H1 (cell line): ENCODE measurements at places on chromosomes 16 and 17.

DNA sequence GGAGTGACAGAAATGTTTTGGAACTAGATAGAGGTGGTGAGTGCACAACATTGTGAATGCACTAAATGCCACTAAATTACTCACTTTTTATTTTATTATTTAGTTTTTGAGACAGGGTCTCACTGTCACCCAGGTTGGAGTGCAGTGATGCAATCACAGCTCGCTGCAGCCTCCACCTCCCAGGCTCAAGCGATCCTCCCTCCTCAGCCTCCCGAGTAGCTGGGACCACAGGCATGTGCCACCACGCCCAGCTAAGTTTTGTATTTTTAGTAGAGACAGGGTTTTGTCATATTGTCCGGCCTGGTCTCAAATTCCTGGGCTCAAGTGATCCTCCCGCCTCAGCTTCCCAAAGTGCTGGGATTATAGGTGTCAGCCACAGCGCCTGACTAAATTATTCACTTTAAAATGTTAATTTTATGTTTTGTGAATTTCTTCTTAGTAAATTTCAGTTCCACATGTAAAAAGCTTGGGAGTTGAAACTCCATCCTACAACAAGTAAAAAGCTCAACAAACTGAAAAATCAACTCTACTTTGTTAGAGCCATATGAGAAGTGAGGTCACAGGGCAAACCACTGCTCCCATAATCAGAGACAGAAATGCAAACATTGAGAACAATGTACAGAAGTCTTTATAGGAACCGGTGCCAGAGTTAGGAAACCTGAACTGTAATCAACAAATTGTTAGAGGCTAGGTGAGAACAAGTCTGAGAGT lies 13.8 kb upstream of the SLC5A10 start:
- H3K27ac ChIP-seq, result no peak overlapping the region
- H3K4me1 ChIP-seq, result no peaks in the 10 kb centered on the region
- H3K36me3 ChIP-seq, result no peaks in the 10 kb centered on the region

- H3K4me1 ChIP-seq, result 0 out of 2 replicates have a peak, but pooled peaks cover 3% of the 10 kb centered on the region
- H3K4me3 ChIP-seq, result no peak overlapping the region
- no peak overlapping the region for H3K27ac ChIP-seq
- no peaks in the 10 kb centered on the region for H3K36me3 ChIP-seq
Observed at GRCh38 chr17:48790607-48791127, 26.4 kb downstream of the TTLL6 start.

DNA sequence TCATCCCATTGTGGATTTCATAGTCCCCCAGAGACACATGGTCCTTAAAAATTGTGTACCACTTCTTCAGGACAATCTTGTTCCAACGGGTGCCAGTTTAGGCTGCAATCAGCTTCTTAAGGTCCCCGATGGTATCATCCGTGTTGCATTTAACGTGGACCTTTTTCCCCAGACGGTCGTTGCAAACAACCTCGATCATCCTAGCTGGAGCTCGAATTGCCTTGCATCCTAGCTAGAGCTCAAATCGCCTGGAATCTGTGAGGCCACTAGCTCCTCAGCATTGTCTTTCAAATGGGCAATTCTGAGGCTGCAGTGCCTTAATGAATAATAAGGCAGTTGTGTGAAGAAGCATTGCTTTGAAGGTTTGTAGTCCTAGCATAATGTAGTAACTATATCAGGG lies 37.7 kb upstream of the RHBDL3 start:
- H3K36me3 ChIP-seq, result no peaks in the 10 kb centered on the region
- H3K4me3 ChIP-seq, result no peak overlapping the region; the same call in 1 of the 2 replicates
- no peaks in the 10 kb centered on the region; the same call in 1 of the 2 replicates for H3K4me1 ChIP-seq

DNA sequence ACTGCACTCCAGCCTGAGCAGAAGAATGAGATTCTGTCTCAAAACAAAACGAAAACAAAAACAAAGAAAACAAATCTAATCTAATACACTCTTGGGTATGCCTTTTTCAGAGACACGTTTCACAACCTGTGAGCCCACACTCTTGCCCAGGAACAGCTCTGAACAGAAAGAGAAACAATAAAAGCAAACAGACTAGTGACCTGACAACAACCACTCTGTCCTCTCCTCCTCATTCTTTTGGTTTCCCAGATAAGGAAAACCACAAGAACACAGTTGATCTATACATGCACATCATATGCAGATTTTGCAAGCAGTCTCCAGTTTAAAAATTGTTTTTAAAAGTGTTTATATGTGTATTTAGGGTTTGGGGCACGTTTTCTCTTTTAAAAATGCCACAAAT lies 1.3 kb downstream of the MKS1 start:
- H3K27ac ChIP-seq, result no peak overlapping the region
- no peak for DNase-seq
- H3K27me3 ChIP-seq, result no peaks in the 10 kb centered on the region
- H3K36me3 ChIP-seq, result peaks cover 4% of the 10 kb centered on the region; the same call in 1 of the 2 replicates
- H3K4me1 ChIP-seq, result no peaks in the 10 kb centered on the region

- no peaks in the 10 kb centered on the region for H3K4me1 ChIP-seq
- H3K4me3 ChIP-seq, result no peak overlapping the region
- H3K27me3 ChIP-seq, result no peaks in the 10 kb centered on the region
- no peak overlapping the region for H3K27ac ChIP-seq
- peak; percentile 20 for DNase-seq
- no peaks in the 10 kb centered on the region for H3K36me3 ChIP-seq
Observed at GRCh38 chr17:30552994-30553566, 75.9 kb downstream of the GOSR1 start.

- H3K27me3 ChIP-seq, result no peaks in the 10 kb centered on the region
- H3K27ac ChIP-seq, result no peak overlapping the region
- no peak overlapping the region for H3K4me3 ChIP-seq
- DNase-seq, result no peak
- no peaks in the 10 kb centered on the region for H3K36me3 ChIP-seq
- H3K4me1 ChIP-seq, result no peaks in the 10 kb centered on the region
Observed at GRCh38 chr17:17391668-17392370, 85.0 kb upstream of the MED9 start.

GRCh38 chr17:28744104-28744971 lies 527 bp downstream of the TRAF4 start:
- no peaks in the 10 kb centered on the region for H3K27me3 ChIP-seq
- peaks cover 23% of the 10 kb centered on the region for H3K4me1 ChIP-seq
- peak; percentile 91 for DNase-seq
- peak overlapping the region; percentile 99 for H3K27ac ChIP-seq
- peaks cover 22% of the 10 kb centered on the region for H3K36me3 ChIP-seq

DNA sequence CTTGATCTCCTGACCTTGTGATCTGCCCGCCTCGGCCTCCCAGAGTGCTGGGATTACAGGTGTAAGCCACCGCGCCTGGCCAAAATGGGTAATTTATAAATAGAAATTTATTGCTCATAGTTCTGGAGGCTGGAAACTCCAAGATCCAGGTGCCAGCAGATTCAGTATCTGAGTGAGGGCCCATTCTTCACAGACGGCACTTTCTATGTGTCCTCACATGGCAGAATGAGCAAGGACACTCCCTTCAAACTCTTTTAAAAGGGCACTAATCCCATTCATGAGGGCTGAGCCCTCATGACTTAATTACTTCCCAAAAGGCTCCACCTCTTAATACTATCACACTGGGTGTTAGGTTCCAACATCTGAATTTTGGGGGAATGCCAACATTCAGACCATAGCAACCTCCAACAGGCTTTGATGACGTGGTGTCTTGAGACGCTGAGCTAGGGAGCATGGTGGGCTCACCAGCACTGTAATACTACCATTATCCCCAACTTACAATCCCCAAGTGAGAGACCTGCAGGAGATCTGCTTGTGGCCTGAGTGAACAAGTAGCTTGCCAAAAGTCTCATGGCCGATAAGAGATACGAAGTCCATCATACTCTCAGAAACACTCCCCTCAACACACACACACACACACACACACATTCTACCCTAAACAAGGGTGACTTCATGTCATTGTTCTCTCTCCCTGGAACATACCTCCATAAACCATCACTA lies 8.5 kb downstream of the CMTM4 start:
- H3K36me3 ChIP-seq, result no peaks in the 10 kb centered on the region
- no peak for DNase-seq
- H3K27ac ChIP-seq, result no peak overlapping the region
- no peaks in the 10 kb centered on the region; the same call in 1 of the 2 replicates for H3K4me1 ChIP-seq

DNA sequence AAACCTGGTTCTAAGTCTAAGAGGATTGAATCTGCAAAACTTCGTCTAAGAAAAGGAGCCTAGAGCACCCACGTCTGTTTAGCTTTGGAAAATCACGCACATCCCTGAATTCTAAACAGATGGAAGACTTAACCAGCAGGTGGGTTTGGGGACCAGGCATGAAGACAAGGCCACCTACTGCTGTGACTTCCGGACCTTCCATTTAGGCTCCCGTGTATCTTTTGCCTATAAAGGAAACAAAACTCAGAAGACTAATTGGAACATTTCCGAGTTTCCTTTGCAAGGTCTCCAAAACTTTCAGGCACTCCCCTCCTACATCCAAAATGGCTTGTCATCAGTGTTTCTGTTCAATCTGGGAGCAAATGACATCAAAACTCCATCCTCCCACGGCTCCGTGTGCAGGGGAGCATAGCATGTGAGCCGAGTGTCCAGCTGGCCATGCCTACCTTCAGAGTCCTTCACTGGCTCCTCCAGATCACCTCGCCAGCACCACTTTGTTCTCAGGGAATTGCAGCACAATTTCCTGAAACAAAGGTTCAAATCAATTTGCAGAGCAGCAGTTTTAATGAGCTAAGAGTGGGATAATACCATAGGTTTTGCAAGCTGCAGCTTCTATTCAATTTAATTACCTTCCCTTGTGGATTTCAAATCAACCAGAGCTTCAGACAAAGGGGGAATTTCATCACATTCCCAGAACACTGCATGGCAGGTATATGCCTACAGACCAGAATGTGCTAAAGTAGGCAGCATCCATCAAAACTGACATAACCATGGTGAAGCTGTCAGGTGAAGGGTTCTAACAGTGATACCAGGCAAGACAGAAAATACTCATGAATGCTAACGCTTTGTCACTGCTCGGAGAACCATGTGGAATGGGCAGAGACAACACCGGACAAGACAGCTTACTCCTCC lies 23.5 kb downstream of the CACNG1 start:
- H3K4me3 ChIP-seq, result no peak overlapping the region
- H3K27ac ChIP-seq, result no peak overlapping the region
- H3K36me3 ChIP-seq, result no peaks in the 10 kb centered on the region
- DNase-seq, result no peak
- no peaks in the 10 kb centered on the region for H3K27me3 ChIP-seq

GRCh38 chr17:6903326-6903900 lies 71.9 kb upstream of the TEKT1 start:
- no peaks in the 10 kb centered on the region for H3K36me3 ChIP-seq
- H3K27me3 ChIP-seq, result no peaks in the 10 kb centered on the region
- H3K27ac ChIP-seq, result no peak overlapping the region
- no peak overlapping the region for H3K4me3 ChIP-seq

GRCh38 chr17:35866341-35866950 lies 2.2 kb downstream of the HEATR9 start:
- no peaks in the 10 kb centered on the region for H3K4me1 ChIP-seq
- no peak overlapping the region for H3K27ac ChIP-seq
- no peak for DNase-seq
- no peaks in the 10 kb centered on the region for H3K36me3 ChIP-seq
- no peak overlapping the region for H3K4me3 ChIP-seq
- no peaks in the 10 kb centered on the region for H3K27me3 ChIP-seq

GRCh38 chr16:66851166-66851964 lies 7.2 kb downstream of the CA7 start:
- no peak for DNase-seq
- H3K4me3 ChIP-seq, result no peak overlapping the region
- no peaks in the 10 kb centered on the region for H3K36me3 ChIP-seq
- no peak overlapping the region for H3K27ac ChIP-seq

- DNase-seq, result no peak
- H3K27ac ChIP-seq, result no peak overlapping the region
- H3K4me1 ChIP-seq, result peaks cover 5% of the 10 kb centered on the region; the same call in 1 of the 2 replicates
- no peak overlapping the region for H3K4me3 ChIP-seq
Observed at GRCh38 chr17:75849279-75849646, 5.1 kb upstream of the UNC13D start.

DNA sequence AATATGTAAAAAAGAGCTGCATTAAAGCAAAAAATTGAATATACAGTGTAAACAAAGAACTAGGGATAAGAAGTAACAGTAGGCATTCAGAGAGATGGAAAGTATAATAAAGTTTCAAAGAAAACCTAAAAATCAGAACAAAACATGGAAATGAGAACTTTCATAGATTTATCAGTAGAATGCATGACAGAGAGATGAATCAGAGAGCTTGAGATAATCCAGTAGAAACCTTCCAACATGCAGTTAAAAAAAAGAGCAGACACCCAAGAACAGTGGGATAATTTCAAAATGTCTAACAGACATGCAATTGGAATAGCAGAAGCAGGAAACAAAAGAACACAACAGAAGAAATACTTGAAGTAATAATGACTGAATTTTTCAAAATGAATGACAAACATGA lies 1384.2 kb downstream of the CDH11 start:
- DNase-seq, result no peak
- no peaks in the 10 kb centered on the region for H3K4me1 ChIP-seq
- no peaks in the 10 kb centered on the region for H3K36me3 ChIP-seq
- H3K27ac ChIP-seq, result no peak overlapping the region
- H3K4me3 ChIP-seq, result no peak overlapping the region
- no peaks in the 10 kb centered on the region for H3K27me3 ChIP-seq

GRCh38 chr16:85528528-85529387 lies 84.4 kb upstream of the GSE1 start:
- no peak overlapping the region for H3K4me3 ChIP-seq
- H3K27me3 ChIP-seq, result no peaks in the 10 kb centered on the region
- DNase-seq, result no peak
- H3K4me1 ChIP-seq, result peaks cover 3% of the 10 kb centered on the region
- H3K27ac ChIP-seq, result no peak overlapping the region

DNA sequence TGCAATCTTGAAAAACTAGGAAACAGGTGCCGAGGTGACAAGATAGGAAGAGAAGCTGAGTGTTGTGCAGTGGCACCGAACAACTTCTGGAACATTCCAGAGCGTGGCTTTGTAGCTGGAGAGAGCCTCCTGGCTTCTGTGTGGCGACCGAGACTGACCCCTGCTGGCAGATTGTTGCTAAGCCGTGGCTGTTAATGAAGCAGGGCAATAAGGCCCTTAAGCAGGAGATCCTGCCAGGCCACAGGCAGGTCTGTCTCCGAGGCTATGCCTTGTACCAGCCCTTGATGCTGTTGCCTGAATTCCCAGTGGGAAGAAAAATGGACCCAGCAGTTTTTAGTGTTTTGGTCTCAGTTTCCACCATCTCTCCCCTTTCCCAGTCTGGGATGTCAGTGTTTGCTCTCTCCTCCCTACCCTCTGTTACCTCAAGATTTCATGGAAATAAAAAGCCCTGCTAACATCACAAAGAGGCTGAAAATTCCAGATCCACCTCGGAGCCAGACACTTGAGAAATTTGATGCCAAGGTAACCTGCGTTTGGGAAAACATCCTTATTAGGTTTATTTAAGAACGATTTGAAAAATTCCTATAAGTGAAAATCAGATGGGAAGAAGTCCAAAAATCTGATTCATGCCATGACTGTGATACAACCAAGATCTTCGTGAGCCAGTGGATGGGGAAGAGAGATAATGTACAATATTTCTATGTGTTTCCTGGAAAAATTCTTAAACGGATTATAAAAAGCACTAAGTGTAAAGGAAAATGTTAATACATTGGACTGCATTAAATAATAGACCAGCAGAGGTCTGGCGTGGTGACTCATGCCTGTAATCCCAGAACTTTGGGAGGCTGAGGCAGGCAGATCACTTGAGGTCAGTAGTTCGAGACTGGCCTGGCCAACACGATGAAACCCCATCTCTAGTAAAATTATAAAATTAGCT lies 265.1 kb downstream of the PRKCA start:
- peak; percentile 75 for DNase-seq
- no peaks in the 10 kb centered on the region for H3K36me3 ChIP-seq
- no peak overlapping the region for H3K27ac ChIP-seq
- peaks cover 9% of the 10 kb centered on the region for H3K4me1 ChIP-seq

- H3K36me3 ChIP-seq, result no peaks in the 10 kb centered on the region
- H3K27me3 ChIP-seq, result no peaks in the 10 kb centered on the region
- DNase-seq, result no peak
- no peaks in the 10 kb centered on the region; the same call in 1 of the 2 replicates for H3K4me1 ChIP-seq
Observed at GRCh38 chr16:73504591-73505575, 457.0 kb upstream of the ZFHX3 start.
